Hepatocyte (in vitro differentiated cells): ENCODE measurements at places on chromosomes 16 and 17.
A peak's percentile ranks its signal among the peaks of the same experiment; 100 is the strongest.

DNA sequence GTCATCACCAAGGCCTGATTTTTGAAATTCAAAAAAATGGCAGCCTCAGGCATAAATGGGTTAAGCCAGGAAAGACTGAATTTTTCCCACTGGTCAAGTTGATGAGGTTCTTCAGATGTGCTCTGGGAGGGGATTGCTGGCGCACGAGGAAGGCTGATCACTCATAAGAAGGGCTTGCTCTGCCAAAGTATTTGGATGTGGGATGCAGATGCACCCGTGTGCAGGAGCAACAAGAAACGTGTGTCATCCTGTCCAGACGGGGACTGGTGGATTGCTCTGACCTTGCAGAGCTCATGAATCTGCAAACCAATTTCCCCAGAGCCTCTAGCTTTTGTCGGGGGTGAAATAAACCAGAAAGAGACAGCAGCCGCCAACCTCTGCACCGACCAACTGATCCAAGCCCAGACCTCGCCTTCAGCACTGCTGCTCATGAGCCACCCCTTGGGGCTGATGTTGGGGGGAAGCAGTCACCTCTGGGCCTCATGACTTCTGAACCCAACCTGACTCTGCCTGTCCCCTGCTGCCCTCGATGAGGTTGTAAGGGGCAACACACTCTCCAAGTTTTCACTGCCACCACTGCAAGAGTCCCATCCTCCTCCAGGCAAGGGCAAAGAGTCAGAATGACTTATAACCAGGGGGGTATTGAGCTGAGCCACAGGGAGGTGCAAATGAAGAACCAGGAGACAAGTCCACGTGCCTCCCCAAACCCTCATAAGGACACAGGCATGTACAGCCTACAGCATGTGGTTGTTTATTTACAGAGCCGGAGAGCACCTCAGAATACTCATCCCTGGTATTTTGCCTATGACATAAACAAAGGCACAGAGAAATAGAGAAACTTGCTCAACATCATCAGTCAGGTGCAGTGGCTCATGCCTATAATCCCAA is 452.0 kb downstream of the SOX9 start:
- DNase-seq = no peak

DNA sequence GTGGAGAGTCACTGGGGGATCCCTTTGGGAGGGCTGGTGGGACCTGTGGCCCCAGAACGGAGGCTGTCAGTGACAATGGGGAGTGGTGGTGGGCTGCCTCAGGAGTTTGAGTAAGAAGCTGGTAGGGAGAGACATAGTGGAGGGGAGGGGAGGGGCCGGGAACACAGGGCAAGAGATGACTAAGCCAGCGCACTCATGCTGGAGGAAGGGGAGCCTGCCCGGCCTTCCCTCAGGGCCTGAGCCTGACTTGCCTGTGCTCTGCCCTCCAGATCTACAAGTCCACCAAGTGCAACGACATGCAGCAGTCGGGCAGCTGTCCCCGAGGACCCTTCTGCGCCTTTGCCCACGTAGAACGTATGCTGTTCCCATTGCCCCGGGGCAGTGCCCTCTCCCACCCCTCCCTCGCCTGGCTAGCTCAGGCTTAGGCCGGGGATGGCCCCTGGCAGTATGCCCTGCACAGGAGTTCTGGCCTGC is 29.3 kb downstream of the UNC13D start:
- peak; percentile 20 for DNase-seq

- no peak for DNase-seq
Observed at GRCh38 chr17:20926532-20926931, 116.3 kb downstream of the USP22 start.

DNA sequence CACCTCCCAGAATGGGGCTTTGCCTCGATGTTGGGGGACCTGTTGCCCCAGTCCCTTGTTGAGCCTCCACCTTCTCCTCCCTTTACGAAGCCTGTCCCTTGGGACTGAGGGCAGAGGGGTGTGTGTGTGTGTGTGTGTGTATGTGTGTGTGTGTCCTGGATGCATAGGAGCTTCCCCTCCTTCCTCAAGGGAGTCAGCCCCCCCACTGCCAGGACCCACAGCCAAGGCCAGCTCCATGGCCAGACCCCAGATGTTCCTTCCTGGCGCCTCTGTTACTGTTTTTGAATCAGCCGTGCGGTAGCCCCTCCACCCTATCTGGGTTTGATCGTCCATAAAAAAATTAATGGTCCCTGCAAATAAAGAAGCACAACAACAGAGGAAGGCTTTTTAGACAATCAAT is 17.7 kb upstream of the DOK4 start:
- no peak for DNase-seq

DNA sequence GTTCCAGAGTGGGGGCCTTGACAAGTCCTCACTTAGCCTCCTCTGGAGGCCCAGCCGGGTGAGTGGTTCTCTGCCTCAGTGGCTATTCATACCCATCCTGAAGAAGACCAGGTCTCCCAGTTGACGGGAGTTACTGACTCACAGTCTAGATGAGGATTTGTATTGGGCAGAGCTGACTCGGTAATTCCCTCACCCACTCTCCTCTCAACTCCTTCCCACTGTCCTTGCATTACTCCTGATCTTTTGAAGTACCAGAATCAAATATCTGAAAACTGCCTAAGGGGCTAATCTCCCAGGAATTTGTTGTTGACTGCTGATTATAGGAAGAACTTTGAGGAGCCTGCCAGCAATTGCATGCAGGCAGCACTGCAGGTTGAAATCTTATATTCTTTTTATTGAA is 14.2 kb downstream of the SAP30BP start:
- DNase-seq = peak; percentile 27

GRCh38 chr17:50848039-50848438 is 12.7 kb downstream of the WFIKKN2 start:
- no peak for DNase-seq

- no peak for DNase-seq
Observed at GRCh38 chr17:83129676-83130075, 50.3 kb downstream of the METRNL start.

DNA sequence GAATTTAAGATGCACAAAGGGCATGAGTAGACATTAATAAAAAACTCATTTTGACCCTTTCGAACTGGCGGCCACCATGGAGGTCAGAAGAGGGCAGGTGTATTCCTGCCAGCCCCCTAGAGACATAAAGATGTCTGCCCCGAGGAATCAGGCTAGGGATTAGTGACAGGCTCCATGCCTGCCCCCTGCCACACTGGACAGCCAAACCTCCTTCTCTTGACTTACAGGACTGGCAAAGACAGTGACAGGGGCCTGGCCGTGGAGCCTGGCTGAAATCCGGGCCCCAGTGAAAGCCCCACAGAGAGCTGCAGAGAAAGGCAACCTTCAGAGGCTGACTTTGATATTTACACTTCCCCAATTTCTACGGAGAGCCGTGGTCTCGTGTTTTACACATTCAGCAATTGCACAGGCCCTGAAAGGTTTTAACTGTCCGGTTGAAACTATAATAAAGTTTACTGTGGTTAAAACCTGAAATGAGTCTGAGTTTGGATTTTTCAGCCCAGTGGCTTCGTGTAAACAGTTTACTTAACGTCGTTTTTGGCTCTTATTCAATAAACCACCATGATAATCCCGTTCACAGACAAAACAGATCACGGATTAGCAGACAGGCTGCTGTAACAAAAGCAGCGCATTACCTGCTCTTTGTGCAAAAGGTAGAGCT is 243.9 kb upstream of the MYOCD start:
- no peak for DNase-seq

DNA sequence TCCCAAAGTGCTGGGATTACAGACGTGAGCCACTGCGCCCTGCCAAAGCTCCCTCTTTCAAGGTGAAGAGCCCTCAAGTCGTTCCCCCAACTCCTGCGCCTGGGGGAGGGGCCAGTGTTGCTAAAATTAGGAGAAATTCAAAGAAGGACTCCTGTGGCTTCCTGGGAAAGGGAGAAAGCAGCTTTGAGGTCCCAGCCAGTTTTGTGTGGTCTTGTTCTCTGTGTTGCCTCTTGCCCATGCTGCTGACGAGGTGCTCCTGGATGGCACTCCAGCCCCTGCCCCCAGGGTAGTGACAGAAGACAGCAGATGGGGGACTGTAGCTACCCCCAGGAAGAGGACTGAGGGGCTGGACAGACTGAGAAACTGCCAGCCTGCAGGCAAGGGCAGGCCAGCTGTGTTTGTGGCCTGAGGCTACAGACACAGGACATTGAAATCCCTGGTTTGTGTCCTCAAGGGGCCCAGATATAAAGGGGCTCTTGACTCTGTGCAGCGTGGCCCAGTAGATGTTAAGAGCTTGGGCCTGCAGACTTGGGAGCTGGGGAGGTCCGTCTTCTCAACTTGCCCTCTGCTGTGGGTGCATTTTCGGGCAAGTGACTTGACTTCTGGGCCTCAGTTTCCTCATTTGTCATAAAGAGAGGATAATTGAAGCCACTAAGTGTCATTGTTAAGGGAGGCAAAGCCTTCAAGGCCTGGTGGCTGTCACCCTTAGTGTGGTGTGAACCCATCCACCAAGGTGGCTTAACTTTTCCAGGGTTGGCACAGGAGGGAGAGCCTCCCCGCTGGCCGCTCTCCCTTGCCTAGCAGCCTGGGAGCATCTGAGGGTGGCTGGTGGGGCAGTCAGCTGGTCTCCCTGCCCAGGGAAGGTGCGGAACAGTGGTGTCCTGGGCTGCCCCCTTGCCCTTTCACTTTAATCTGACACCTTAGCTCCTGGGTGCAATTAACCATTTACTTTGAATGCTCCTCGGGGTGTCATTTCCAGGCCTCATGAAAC is 4.1 kb downstream of the UBALD2 start:
- no peak for DNase-seq

DNA sequence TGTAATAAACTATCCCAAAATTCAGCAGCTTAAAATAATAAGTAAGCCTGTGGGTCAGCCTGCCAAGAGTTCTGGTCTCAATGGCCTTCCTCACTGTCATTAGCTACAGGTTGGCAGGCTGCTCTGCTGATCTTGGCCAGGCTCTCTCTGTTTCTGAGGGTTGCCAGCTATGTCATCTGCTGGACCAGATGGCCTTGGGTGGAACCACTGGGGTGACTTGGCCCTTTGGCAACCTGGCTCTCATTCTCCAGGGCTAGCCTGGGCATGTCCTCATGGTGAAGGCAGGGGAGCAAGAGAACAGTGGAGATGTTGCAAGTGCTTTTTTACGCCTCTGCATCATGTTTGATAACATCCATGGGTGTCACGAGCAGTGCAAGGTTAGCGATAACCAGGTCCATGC is 13.9 kb downstream of the ITGAM start:
- DNase-seq = no peak

GRCh38 chr16:83554540-83554939 is 253.2 kb upstream of the HSBP1 start:
- no peak for DNase-seq

GRCh38 chr16:66435896-66436295 is 8.8 kb downstream of the BEAN1 start:
- no peak for DNase-seq

- DNase-seq = no peak
Observed at GRCh38 chr17:9479964-9480363, 95.7 kb downstream of the STX8 start.

DNA sequence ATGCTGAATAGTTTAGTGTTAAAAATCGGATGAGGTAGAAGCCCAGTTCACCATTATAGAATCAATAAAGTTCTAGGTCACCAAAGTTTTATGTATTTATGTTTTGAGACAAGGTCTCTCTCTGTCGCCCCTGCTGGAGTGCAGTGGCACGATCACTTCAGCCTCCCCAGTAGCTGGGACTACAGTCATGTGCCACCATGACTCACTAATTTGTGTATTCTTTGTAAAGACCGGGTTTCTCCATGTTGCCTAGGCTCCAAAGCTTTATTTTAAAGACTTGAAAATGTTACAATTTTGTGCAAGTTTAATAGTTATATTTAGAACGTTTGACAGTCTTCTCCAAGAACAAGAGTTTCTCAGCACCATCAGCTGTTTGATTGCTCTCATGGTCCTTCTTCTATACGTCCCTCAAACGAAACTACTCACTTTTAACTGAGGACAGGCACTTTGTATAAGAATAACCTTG is 32.1 kb downstream of the NDE1 start:
- DNase-seq = peak; percentile 73

DNA sequence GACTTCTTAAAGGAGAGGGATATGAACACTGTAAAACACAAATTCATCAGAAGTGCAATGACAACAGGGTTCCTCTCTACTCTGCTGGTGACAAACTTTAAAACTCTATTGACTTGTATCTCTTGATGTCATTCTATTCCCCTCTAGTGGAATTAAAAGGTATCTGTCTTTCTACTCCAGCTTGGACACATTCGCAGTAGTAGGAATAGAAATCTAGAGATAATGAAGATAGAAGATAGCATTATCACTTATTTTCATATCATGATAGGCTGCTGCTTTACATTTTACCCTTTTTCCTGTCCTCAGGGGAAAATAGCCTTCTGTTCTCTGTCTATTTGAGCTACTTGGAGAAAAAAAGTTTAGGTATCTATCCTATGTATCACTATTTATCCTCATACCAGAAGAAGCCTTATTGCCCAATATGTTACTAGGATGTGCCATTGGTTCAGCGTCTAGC is 209.6 kb upstream of the CACNG5 start:
- DNase-seq = peak; percentile 27

DNA sequence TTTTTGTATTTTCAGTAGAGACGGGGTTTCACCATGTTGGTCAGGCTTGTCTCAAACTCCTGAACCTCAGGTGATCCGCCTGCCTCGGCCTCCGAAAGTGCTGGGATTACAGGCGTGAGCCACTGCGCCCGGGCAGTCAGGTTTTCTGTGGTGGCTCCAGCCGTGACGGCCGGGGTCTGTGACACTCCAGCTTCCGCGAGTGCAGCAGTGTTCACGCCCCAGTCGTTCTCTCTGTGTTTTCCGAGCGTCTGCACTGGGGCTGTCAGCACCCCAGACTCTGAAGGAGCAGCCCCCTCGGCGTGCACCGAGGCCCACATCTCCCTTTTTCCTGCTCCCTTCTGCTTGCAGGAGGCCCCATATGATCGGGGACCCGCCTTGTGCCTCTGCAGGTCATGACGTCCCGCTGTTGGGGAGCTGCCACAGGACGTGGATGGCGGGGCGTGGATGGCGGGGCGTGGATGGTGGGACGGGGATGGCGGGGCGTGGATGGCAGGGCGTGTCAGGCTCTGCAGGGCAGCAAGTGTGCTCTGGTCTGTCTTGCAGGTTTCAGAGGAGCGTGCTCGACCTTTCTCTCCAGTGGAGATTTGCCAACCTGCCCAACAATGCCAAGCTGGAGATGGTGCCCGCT is 5.7 kb downstream of the ASPSCR1 start:
- no peak for DNase-seq

DNA sequence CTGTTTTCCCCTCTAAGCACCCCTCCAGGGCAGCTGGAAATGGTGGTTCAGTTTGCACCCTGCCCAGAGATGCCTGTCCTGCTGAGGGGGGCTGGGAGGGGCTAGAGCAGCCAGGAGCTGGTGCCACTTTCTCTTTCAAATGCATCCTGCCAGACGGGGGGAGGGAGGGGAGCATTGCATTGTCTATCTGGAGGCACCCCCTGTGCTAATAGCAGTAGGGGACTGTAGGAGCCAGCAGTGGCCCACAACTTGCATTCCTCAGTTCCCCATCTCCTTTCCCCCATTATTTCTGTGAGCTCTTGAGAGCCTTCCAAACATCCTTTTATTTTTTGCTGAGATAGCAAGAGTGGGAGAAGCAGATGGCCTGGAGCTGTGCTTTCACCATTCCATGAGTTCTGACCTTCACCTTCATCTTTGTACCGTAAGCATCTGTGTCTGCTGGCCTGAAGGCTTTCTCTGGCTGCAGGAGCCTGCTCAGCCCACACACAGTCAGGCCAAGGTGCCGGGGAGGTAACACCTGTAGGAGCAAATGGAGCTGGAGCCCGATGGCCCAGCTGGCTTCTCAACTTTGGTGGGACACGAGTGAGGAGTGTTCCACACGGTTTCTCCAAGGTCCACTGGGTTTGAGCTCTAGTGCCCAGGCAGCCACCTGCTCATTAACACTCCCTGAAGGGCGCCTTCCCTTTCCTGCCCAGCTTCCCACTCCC is 5.2 kb downstream of the WFDC1 start:
- DNase-seq = no peak
